ENCODE measurements at places on chromosomes 7 and 10.
A peak's percentile ranks its signal among the peaks of the same experiment; 100 is the strongest.

- DNase-seq, result no peak
Observed at GRCh38 chr7:12066521-12066920, 144.6 kb upstream of the TMEM106B start.

GRCh38 chr7:102182016-102182415 lies 104.7 kb upstream of the SH2B2 start:
- DNase-seq, result no peak

GRCh38 chr10:109277456-109277855 lies 645.9 kb downstream of the XPNPEP1 start:
- DNase-seq, result no peak

GRCh38 chr10:525565-526315 lies 163.7 kb downstream of the DIP2C start:
- no peak for DNase-seq

GRCh38 chr7:68432585-68432984 lies 1165.7 kb upstream of the AUTS2 start:
- no peak for DNase-seq

- DNase-seq, result peak; percentile 42
Observed at GRCh38 chr10:74189999-74190421, 39.0 kb downstream of the ADK start.

DNA sequence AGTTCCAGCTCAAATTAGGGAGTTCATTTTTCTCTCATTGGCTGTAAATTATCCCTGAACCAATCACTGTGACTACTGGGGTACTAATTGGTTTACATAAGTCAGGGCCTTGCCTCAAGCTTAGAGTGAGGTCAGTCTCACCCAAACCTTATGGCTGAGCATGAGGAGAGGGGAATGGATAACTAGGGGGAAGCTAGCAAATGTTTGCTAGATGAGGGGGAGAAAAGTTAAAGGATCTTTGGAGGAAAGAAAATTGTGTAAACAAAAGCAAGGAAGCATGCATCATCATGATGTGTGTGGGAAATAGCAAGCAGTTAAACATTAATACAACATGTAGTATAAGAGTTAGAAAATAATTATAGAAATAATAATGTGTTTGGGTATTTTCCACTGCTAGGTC lies 121.9 kb downstream of the BBS9 start:
- DNase-seq, result no peak

DNA sequence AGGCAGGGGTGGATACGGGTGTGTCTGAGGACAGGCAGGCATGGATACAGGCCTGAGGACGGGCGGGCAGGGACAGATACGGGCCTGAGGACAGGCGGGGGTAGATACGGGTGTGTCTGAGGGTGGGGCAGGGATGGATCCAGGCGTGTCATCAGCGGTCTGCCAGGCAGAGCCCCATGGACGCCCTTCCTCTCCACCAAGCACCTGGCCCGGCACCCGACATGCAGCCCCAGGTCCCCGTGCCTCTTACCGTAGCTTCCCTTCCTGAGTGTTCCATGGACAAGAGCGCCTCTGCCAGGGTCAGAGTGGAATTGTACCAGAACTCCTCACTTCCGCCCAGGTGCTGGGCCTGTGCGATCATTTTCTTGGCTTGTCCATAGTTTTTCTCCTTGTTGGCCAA lies 74.6 kb upstream of the NKX6-2 start:
- no peak for DNase-seq

GRCh38 chr10:71972746-71973695 lies 8.8 kb downstream of the CHST3 start:
- no peak for DNase-seq

DNA sequence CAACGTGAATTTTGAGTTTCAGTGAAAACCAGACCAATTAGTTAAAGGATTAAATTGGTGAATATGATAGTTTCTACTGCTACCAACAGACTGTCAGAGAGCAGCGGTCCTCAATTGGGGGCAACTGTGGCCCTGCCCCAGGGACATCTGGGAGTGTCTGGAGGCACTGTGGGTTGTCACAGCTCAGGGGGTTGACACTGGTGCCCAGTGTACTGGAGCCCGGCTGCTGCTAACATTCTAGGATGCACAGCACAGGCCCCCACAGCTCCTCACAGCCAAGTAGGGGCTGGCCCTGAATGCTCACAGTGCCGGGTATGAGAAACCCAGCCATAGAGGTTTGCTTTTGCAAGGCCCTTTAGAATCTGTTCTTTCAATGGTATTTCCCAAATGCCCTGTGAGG lies 84.1 kb upstream of the CXCL12 start:
- DNase-seq, result no peak

DNA sequence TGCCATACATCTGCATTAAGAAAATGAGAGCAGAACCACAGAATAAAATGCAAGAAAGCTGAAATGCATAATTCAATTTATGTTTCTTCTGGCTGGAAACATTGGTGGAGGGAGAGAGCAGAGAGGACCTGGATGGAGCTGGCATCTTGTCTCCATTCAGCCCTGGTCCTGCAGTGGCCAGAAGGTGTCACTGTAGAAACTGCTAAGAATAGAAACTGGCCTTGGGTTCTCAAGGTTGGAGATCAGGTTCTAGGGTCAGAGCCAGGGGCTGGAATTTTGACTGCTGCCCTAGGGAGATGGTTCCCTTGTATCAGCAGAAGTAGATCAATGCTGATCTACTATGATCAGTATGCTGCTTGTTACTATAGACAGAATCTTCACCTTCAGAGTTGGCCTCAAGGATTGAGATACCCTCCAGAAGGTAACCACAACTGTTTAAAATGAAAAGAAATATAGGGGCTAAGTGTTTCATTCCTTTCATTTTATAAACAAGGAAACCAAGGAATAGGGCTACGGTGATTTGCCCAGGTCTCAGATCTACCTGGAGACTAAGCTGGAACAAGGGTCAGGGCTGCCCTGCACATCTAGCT lies 13.1 kb downstream of the TAS2R41 start:
- DNase-seq, result peak; percentile 7

- no peak for DNase-seq
Observed at GRCh38 chr10:68223535-68224165, 8.3 kb downstream of the ATOH7 start.

DNA sequence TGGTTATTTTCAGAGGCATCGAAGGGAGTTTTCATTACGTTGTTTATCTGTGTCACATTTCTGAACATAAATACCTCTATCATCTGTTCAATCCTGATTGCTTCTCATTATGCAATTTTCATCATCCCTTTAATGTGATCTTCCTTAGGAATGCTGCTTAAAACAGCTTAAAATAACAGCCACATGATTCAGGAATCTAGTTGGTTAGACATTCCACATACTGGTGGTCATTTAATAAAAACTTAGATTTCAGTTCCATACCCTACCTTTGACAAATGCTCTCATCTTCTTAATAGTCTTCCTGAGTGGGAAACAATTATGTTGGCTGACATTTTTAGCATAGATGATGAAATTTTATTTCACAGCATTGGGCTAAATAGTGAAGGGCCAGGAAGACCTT lies 191.3 kb upstream of the CDCA7L start:
- no peak for DNase-seq

DNA sequence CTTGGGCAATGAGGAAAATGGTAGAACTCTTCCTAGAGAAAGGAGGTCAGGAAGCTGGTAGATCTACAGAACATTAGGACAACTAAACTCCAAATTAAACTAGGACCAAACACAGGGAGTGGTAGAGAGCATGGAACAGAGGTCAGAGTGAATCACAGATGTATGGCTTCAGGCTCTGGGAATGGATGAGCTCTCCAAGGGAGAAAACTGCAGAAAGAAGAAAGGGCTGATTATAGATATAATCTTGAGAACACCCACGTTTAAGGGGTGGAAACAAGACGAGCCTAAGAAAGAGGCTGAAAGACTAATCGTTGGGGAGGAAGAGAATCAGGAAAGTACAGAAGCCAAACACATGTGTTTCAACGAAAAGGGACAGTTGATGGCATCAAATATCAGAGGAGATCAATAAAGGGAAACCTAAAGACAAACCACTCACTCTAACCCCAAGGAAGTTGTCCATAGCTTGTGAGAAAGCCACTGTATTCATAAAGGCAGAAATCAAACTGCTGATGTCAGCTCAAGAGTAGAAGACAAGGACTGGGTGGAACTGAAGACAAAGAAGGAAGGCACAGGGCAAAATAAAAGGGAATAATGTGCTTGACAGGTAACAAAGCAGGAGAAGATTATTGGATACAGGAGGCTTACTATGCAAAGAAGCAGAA lies 41.4 kb downstream of the NUDCD3 start:
- DNase-seq, result no peak

DNA sequence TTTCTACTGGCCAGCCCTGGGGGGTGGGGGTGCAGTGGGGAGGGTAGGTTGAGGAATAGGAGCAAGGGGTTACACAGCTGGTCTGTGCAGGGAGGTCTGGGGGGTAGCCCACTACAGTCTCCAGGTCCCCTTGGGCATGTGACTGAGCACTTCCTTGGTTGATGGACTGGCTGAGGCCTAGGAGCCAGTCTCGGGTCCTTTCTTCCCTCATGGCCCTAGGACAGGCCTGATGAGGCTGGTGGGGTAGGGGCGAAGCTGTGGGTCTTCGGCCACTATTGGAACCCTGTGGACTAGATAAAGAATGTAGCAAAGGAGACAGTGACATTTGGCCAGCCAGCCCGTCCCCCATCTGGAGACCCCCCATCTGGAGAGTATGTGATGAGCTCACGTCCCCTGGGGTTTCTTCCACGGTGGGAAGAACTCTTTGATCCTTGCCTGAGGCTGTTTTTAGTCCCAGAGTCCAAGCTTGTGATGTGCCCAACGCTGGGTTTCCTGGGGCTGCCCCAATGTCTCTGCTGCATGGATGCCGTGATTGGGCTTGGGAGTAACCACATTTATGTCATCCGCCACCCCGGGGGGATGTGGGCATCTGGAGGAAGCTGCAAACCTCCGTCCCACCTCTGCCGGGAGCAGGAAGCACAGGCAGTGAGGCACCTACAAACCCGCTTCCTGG lies 20.7 kb downstream of the FAM241B start:
- no peak for DNase-seq

- no peak for DNase-seq
Observed at GRCh38 chr7:137801003-137801402, 45.8 kb downstream of the DGKI start.

DNA sequence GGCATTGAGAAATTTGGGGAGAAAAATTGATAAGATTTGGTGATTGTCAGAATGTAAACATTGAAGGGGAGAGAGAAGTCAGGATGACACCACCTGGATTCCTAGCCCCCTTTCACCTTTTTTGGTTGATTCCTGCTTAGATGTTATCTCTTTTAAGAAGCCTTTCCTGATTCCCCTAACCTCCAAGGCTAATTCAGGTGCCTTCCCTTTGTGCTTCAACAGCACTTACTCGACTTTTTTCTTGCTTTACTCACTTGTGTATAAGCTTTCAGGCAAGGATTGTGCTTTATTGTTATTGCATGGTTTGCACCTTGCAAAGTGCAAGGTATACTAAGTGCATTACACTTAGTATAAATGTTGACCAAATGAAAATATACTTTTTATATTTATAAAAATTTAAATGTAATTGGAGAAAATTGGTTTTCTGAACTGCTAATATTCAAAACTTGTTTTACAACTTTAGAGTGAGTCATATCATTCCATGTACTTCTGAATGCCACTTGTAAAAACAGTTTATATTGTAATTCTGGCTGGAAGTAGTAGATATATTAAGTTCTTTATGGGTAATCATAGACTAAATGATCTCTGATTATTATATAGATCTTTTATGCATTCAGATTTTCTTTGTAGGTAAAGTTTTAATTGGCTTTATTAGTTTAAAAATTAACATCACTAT lies 13.2 kb downstream of the SHOC2 start:
- no peak for DNase-seq

DNA sequence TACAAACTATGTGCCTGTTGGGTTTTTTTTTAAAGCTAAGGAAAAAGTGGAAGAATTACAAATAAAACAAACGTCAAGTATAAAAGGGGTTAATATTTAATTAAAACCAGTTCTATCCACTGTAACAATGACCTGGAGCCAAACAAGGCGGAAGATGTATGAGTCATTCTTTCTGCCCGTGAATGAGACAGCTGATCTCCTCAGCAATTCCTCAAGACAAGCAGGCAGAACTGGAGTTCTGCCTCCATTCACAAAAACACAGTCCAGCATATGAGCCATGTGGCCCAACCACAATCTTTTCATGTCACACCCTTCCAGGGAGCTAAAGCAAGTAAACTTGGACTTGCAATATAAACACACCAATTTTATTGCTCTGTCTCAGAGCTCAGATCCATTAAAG lies 8.4 kb downstream of the ETV1 start:
- DNase-seq, result no peak

DNA sequence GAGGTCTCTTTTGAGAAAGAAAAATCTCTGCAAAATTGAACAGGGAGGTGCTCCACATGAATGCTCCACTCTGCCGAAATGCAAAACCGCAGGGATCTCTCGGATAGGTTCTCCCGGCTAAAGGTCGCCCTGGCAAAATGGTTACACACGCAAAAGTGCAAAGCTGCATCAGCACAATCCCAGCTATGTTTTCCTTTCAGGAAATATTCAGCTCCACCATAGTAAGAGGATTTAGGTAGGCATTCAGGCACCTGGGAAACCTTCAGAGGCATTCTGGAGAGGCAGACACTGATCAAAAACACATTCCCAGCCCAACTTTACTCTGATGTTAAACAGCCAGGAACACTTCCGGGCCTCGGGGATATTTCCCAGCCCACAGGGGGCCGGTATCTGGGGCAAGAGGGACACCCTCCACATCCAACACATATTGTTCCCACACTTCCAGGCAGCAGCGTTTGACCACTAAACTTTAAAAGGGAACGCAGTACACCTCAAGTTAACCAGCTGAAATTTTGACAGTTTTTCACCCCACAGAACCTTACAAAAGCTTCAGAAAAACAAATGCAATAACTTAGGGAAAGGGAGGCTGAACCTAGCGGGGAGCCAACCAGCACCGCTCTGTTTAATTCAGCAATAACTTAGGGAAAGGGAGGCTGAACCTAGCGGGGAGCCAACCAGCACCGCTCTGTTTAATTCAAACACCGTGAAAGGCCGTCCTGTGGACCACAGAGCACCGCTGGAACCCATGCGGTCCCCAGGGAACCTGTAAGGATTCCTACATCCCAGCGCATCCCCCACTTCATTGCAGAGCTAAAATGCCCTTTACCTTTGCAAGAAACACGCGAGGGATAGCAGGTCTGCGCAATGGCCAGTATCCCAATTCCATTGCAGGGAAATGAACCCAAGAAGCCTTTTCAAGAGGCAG lies 45.9 kb downstream of the TNS3 start:
- DNase-seq, result no peak

GRCh38 chr10:13352519-13352918 lies 4.4 kb upstream of the SEPHS1 start:
- peak; percentile 22 for DNase-seq

GRCh38 chr7:135188298-135188984 lies 17.9 kb upstream of the CYREN start:
- no peak for DNase-seq

DNA sequence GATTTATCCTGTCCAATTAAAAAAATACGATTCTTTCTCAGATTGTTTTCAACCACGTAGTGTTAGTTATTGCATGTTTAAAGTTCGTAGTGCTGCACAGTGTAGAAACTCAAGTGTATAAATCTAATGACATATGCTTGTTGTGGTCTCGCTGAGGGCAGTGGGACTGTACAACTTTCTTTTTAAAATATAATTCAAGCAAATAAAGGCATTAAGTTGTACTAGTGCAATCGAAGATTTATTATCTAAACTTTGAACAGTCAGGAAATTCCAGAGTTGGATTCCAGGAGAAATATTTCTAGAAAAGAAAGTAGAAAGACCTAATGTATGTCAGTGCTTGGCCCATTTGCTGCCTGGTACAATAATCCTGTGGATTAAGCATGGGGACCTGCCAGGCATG lies 124.1 kb upstream of the HPS1 start:
- no peak for DNase-seq

- DNase-seq, result no peak
Observed at GRCh38 chr7:2163600-2164555, 68.9 kb downstream of the MAD1L1 start.
